ENCODE measurements at places on chromosomes 1 and 21.

DNA sequence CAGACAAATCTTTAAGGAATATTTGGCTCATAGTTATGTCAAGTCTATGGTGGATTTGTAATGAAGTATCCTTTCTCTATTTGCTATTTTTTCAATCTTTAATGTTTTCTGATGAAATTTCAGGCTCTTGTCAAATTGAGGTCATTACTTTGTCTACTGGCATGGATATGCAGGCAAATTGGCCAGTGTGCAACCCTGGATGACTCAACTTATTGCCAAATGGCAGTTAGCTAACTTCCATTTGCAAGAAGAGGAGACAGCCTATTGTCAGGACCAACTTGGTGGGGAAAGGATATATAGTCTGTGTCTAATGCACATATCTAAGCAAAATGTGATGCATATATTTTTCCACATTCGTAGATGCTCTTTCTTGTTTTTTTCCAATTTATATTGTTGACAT, 530.5 kb downstream of the PTBP2 start:
- peak; percentile 16 for DNase-seq

DNA sequence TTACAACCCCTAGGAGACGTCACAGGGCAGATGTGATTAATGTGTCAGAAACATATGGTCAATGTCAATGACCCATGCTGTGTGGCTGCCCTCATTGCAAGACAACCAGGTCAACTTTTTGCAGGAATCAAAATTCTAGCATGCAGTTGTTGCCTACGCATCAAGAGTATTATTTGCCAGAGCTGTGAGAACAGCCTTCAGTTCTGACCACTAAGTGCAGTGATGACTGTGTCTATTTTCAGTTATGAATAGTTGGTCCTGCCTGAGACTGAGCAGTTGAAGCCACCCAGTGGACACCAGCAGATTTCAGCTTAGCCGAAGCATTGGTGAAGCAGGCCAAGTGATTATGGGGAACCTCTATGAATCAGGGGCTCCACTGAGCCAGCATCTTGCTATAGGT, 47.3 kb downstream of the LYPLAL1 start:
- DNase-seq, result no peak

DNA sequence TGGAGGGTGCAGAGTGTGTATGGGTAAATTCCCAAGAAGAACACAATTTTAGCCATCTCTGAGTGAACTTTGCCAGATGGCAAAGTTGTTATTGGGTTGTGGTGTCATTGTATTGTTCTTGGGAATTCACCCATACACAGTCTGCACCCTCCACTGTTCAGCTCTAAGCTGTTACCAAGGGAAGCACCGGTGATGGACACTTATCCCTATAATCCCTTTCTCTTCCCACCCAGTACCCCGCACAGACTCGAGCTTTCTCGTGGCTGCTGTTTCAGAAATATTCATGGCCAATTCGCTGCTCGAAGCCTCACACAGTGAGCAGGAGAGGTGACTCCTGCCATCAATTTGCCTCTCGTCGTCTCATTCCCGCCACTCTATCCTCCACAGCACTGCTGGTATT, 95.7 kb upstream of the PALMD start:
- no peak for DNase-seq

DNA sequence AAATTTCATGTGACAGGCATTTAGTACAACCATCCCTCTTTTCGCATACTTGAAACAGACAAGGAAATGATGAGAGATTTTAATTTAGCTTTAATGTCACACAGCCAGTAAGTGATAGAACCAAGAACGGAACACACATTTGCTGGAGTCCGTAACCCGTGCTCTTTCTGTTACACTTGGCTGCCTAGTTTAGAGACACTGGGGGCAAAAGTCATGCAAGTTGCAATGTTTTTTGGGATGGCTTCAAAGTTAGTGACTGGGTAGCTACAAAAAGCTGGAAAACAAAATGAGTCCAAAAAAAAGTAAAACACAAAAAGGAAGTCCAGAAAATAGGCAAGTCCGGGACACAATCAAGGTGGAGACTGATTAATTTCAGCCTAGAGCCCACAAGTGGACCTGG, 5.9 kb downstream of the NID1 start:
- no peak for DNase-seq

DNA sequence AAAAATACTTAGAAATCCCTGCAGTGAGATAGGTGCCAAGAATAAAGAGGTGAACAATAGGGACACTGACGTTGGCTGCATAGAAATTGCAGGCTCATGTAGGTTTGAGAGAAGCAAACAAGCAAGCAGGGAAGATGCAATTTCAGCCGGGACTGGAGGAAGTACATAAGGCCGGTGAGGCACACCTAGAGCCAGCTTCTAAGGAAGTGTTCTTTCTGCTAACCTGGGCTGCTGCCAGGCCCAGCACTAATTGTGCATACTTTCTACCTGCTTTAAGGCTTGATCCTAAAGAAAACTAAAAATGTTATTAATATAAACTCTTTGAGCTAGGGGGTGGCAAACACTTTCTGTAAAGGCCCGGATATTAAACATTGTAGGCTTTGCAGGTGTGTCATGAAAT, 71.0 kb downstream of the LMO4 start:
- DNase-seq, result no peak

GRCh38 chr1:84756455-84757082, 66.3 kb upstream of the SSX2IP start:
- DNase-seq, result no peak

GRCh38 chr1:59422921-59423575, 126.2 kb downstream of the FGGY start:
- peak; percentile 9 for DNase-seq

GRCh38 chr1:53641481-53642214, 97.3 kb downstream of the GLIS1 start:
- no peak for DNase-seq

DNA sequence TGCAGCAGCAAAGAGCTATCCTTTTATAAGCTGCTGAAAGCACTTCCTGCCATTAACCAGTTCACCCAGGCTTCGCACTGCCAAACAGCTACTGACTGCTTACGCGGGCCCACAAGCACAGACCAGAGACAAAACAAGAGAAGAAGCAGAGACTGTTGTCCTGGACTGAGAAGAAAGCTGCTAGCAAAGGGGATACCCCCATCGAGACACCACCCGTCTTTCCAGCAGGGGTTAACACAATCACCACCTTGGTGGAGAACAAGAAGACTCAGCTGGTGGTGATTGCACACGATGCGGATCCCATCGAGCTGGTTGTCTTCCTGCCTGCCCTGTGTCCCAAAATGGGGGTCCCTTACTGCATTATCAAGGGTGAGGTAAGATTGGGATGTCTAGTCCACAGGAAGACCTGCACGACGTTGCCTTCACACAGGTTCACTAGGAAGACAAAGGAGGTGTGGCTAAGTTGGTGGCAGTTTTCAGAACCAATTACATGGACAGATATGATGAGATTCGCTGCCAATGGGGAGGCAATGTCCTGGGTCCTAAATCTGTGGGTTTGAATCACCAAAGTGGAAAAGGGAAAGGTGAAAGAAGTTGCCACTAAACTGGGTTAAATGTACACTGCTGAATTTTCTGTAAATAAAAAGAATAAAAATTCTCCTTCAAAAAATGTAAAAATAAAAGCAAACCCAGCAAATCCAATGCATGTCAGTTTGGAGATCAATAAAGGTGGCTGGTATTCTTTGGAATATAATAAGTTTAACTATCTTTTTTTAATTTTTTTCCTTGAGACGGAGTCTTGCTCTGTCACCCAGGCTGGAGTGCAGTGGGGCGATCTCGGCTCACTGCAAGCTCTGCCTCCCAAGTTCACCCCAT, 1.2 kb downstream of the FMO5 start:
- no peak for DNase-seq

DNA sequence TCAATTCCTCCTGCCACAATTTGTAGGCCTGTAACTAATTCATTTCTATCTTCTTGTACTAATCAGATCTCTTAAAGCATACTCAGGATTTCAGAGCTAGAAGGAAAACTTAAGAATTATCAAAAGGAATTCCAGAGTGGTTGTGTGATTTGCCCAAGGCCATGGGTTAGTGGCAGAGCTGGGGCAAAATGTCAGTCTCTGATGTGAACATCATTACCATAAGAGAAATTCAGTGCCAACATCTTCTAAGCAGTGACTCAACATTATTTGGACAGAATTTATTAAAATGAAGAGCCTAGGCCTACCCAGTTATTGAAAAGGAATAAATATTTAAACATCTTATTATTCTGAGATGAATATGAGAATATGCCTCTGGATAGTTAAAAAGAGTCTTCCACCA, 14.5 kb downstream of the ST6GALNAC5 start:
- no peak for DNase-seq

GRCh38 chr1:23558872-23559135, 497 bp downstream of the ID3 start:
- no peak for DNase-seq

DNA sequence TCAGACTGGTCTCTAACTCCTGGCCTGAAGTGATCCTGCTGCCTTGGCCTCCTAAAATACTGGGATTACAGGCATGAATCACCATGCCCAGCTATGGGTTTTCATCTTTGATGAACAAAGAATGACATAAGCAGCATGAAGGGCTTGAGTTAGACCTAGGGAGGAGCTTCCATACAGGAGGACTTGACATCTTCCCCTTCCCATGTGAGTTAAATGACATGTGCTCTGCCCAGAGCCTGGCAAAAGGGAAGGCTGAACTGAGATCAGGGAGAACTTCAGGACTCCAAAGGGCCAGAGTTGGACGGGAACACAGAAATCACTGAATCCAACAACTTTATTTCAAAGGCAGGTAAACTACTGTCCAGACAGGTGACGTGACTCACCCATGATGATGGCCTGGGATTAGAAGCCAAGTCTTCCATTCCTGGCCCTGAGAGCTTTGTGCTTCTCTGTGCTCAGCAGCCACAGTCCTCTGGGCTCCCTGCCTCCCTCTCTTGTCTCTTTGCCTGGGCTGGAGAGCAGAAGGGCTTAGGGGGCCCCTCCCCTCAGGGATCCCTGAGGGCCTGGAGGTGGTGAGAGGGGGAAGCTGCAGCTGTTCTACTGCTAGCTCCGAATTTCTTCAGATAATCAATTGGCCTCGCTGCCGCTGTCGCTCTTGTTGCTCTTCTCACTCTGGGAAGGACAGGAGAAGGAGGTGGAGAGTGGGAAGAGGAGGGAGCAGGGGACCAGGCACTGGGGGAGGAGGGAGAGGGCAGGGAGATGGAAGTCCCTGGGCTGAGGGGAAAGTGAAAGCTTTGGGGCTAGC, 7.6 kb downstream of the NHLH1 start:
- no peak for DNase-seq

- DNase-seq, result no peak
Measured at GRCh38 chr1:54278941-54279422, 79.0 kb downstream of the MRPL37 start.

GRCh38 chr1:156666862-156667609, 10.2 kb downstream of the NES start:
- DNase-seq, result no peak

DNA sequence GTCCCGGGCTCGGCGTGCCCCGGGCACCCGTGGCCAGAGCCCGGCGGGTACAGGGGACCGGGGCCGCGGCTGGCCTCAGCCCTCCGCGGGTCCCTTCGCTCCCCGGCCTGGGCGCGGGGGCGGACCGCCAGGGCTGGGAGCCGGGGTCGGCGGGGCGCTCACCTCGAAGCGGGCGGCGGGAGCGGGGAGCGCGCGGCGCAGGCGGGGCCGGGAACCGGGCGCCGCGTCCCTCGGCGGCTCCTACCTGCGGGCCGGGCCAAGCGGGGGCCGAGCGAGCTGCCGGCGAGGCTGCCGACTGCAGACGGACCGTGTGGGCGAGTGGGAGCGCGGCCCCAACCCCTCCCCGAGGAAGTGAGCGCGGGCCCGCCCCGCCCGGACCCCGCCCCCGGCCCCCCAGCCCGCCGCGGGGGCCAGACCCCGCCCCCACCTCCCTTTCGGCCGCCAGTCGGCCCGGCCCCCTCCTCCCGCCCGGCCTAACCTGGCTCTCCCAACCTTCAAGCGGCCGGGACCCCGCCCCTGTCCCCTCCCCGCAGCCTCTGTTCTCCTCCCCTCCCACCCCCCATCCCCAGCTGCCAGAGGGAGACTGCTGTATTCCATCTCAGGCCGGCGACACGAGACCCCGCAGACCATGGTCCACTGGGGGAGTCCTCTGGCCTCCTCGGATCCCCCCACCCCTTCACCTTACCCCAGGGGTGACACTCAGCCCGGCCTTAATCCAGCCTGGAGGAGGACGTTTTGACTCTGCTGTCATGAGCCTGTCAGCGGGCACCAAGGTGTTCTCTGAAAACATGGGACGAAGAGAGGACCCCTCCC, at the start of gene FHL3:
Gene FHL3 (minus strand): TSS at position 320 of the 813 bp plus-strand sequence. CDS start 6,102 bp downstream, outside the sequence.
- DNase-seq, result no peak

DNA sequence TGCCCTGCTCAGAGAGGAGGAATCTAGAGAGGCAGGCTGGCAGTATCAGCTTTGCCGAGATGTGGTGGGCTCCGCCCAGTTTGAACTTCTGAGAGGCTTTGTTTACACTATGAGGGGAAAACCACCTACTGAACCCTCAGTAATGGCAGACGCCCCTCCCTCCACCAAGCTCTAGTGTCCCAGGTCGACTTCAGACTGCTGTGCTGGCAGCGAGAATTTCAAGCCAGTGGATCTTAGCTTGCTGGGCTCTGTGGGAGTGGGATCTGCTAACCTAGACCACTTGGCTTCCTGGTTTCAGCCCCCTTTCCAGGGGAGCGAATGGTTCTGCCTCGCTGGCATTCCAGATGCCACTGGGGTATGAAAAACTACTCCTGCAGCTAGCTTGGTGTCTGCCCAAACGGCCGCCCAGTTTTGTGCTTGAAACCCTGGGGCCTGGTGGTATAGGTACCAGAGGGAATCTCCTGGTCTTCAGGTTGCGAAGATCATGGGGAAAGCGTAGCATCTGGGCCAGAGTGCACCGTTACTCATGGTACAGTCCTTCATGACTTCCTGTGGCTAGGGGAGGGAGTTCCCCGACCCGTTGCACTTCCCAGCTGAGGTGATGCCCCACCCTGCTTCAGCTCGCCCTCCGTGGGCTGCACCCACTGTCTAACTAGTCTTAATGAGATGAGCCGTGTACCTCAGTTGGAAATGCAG, 43.6 kb downstream of the C21orf91 start:
- no peak for DNase-seq

DNA sequence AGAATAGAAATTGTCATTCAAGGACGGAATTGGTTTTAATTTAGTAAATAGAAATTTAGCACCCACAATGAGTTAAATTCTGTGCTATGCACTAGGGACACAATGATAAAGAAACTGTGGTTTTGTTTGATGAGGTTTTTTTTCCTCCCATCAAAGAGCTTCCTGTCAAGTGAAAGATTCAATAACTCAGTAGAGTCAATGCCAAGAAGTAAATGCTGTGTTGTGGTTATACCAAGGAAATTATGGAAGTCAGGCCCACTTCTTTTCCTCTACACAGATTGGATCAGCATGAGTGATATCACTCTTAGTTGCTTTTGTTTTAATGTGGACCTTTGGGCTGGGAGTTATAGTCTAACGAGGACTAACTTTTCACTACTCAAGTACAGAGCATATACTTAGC, 1269.6 kb upstream of the ADGRL2 start:
- no peak for DNase-seq

GRCh38 chr1:156437037-156437867, 63.3 kb downstream of the MEF2D start:
- DNase-seq, result no peak
